Trophoblast cell (in vitro differentiated cells and primary cell): ENCODE measurements at places on chromosomes 5 and 9.
A peak's percentile ranks its signal among the peaks of the same experiment; 100 is the strongest.

DNA sequence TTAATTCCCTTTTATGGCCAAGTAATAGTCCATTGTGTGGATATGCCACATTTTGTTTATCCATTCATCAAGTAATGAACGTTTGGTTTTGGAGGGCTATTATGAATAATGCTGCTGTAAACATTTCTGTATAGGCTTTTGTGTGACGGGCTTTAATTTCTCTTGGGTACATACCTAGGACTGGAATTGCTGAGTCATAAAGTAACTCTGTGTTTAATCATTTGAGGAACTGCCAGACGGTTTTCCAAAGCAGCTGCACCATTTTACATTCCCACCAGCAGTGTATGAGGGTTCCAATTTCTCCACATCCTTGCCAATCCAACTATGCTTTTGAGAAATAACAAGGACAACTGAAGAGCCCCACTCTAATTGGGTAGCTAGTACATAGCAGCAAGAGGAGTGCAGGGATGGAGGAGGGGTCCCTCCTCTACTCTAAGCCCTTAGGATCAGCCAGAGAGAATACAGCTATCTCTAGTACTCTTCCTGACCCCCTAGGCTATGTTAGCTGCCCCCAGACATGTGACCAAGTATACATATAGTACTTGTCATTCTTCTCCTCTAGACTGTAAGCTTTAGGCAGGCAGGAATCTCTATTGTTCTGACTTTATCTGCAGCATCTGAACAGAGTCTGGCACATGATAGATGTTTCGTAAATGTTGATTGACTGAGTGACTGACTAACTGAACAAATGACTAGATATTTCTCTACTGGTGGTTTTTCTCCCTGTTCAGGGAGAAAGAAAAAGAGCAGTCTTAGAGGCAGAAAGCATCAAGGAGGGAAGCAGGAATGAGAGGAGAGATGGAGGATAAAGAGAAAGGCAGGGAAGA lies 22.1 kb upstream of the MATR3 start:
- peak; percentile 24 for DNase-seq

DNA sequence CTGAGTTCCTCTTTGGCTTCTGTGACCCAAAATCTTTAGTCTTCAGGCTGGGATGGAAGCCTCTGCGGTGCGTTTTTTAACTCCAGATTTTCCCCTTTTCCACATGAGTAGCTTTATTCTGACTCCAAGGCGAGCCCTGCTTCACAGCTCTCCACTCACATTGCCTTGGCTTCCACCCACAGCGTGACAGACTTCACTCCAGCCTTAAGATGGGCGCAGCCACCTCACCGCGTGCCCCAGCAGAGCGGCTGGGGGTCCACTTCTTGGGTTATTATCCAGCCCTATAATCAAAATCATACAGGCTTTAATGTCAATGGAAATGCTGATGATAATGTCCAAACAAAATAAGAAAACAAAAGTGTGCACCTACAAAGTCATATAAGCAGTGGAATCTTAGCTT lies 1.2 kb downstream of the EXOC3 start:
- DNase-seq, result no peak

DNA sequence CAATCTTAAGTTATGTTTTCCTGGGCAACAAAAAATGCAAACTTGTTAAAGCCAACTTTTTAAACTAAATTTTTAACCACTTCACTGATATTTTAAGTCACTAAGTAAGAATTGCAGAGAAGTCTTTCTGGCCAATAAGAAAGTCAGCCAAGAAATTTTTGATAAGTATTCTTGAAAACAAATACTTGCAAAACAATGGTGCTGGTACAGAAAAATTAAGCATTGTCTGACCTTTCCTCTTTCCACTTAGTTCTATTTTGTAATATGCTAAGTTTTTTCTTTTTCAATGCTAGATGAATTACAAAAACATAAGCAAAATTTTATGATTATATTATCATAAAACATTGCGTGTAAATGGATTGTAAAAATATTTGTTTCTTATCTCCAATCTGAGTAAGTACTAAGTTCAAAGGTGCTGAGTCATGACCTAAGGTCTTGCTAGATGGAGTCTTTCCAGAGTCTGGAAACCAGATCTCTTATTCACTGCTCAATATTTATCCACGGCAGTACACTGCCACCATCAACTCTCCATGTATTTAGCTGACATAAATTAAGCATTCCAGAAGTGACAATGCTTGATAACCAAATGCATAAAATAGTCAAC lies 139.7 kb downstream of the MEF2C start:
- no peak for DNase-seq

DNA sequence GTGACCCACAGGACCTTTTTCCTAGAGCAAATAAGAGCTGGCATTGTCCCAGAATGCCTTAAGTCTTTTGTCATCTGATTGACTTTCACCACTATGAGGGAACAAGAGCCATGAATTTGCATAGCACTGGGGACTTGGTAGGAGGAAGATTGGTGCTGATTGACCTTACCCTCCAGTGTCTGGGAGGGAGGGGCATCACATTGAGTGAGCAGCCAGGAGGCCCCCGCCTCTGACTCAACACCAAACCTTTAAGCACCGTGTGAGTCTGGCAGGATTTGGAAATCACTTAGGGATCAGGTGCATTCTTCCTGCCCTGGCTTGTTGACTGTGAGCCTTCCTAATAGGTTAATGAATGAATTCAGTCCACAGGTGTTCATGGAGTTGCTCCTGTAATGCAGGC lies 40.7 kb downstream of the WNK2 start:
- no peak for DNase-seq

DNA sequence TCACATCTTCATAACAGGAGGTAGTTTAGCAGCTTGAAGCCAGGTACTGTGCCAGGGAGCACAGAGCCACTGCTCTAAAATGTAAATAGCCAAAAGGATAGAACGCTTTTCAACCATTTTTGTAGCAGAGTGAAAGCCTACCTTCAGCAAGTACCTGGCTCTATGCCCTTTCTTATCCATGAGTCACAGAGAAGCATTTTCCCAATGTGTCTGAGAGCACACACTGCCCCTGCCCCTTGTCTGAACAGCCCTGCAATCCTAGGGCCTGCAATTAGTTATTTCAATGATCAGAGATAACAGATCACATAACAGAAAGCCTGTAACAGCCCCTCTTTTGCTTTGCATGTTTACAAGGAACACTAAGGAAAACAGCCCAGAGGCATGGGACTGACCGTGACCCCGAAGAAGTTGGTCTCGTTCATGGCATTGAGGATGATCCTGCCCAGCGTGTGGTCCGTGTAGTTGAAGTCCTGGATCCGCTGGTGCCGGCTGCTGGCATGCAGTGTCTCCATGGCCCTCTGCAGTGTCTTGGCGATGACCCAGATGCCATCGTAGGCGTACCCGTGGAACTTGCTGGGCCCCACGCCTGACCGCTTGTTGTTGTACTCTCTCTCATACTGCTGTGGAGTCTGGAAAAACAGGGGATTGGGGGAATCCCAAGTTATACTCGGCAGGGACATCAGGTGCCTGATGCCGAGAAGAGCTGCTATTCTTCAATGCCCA lies 198.3 kb upstream of the TBC1D2 start:
- no peak for DNase-seq

DNA sequence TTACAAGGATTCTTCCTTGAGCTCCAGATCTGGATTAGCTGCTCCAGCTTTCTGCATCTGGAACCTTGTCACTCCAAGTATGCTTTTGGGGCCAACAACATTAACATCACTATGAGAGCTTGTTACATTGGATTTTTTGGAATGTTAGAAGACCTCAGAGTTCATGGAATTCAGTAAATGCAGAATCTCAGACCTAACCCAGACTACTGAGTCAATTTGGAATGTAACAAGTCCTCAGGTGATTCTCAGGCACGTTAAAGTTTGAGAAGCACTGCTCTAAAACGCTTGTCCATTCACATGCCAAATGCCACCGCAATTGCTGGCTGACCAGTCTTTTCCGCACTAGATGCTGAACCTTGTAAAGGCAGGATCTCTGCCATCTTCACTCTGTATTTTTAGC lies 251.4 kb upstream of the TRIM32 start:
- DNase-seq, result peak; percentile 88

DNA sequence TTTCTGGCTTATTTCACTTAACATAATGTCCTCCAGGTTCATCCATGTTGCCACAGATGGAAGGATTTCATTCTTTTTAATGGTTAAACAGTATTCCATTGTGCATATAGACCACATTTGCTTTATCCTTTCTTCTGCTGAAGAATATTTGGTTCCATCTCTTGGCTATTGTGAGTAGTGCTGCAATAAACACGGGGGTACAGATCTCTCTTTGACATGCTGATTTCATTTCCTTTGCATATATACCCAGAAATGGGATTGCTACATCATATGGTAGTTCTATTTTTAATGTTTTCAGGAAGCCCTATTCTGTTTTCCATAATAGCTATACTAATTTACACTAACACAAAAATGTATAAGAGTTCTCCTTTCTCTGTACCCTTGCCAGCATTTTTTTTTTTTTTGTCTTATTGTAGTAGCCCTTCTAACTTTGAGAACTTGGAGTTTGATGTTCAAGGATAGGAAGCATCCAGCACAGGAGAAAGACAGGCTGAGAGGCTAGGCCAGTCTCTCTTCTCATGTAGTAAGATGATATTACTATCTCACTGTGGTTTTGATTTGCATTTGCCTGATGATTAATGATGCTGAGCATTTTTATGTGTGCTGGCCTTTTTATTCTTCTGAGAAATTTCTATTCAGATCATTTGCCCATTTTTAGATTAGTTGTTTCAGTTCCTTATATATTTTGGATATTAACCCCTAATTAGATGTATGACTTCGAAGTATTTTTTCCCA lies 592.2 kb upstream of the ZNF608 start:
- DNase-seq, result no peak

DNA sequence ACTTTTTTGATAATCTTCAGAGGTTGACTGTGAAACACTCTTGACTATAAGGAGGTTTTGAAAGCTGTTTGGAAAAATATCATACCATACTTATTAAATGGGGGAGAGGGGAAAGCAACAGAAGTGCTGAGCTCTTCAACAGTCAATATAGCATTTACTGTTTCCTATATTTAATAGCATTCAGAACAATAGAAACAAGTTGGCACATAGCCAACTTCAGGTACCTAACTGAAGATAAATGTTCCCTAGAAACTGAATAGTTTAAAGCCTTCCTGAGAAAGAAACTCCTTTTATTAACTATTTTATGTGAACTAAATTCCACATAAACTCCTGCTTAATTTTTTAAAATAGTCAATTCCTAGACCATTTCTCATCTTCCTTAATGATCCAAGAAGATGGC lies 26.3 kb downstream of the SLC31A1 start:
- DNase-seq, result no peak

GRCh38 chr9:114492991-114493390 lies 12.3 kb downstream of the WHRN start:
- DNase-seq, result no peak

GRCh38 chr9:125908966-125909365 lies 161.8 kb downstream of the PBX3 start:
- DNase-seq, result no peak

DNA sequence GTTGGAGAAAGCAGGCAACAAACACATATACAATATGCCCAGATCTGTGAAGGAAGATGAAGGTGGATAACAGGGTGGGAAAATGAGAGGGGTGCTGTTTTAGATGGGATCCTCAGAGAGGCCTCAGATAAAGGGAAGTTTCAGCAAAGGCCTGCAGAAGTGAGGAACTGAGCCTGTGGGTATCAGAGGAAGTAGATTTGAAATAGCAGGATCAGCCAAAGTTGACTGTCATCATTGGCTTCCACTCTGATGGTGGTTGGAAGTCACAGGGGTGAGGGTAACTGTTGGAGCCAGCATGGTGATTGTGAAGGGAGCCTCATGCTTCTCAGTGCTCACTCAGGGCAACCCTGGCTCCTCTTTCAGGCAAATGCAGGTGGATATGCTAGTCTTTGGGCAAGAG lies 607.2 kb upstream of the CLINT1 start:
- no peak for DNase-seq

DNA sequence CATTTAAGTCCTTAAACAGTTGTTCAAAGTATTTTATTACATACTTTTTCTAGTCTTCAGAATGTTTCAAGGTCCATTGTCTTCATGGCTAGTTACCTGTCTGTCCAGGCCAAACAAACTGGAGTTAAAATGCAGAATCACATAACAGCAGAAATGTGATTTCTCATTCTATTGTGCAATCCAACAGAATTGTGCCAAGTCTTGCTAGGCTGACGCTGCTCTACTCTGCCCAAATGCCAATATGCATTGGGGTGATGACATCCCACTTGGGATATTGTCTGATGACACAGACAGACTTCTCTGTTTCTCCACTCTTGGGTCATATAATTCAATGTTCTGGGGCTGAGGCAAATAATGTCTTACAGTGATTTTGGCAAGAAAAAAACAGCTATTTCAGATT lies 5.2 kb upstream of the SLC22A5 start:
- DNase-seq, result peak; percentile 55

GRCh38 chr9:125650271-125650737 lies 56.7 kb downstream of the MAPKAP1 start:
- DNase-seq, result no peak

DNA sequence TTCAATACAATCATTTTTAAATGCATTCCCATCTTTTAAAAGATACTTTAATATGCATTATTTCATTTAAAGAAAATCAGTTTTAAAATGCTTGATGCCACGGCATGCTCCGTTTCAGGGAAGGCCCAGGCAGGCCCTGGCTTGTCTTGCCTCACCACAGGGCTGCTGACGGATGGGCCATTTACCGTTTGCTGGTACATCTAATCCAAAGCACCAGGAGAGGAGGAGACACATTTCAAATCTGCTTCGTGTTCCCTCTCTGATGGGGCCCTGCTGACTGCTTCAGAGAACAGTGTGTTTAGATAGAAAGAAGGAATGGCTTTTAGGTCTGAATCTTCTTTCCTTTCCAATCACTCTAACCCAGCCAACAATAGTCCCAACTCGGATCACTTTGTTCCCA lies 185.2 kb downstream of the DCP2 start:
- DNase-seq, result no peak

- no peak for DNase-seq
These were observed 203.7 kb downstream of the SEMA6A start for GRCh38 chr5:116370886-116371285.

DNA sequence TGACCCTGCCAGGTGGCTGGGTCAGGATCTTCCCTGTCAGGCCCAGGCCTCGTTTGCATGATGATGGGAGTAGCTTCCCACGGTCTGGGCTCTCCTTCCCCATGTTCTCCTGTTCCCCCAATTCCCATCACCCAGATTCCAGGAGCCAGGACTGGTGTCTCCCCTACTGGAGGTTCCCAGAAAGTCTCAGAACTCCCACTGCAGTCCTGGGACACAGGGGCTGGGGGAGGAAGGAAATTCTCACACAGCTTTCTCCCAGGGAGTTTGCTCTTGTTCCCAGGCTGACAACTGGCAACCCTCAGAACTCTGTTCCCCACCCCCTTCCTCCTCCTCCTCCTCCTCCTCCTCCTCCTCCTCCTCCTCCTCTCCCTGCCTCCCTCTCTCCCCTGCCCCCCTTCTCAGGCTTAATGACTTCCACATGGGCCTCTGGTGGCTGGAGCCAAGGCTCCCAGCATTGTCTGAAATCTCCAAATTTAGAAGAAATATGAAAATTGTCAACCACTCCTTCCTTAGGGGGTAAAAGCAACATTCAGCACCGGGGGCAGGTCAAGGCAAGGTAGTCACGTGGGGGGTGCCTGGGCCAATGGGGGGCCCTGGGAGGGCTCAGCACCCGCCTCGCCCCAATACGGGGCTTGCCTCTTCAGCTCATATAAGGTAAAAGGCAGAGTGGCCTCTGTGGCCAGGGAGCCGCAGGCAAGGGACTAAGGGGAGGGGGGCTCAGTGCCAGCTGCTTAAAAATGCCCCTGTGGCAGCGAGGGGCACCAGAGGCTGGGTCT lies 27.3 kb upstream of the IL17B start:
- no peak for DNase-seq

GRCh38 chr9:79154806-79155205 lies 417.0 kb upstream of the TLE4 start:
- DNase-seq, result no peak
